Myometrial cell (primary cell): ENCODE measurements at places on chromosomes 2 and 18. TPM values are rescaled to one million over a fixed set of nuclear protein-coding genes. Genes with fewer than 3 reads are reported as not detected.

Gene TMEM87B
- total RNA-seq: 35.8 and 49.0 TPM in 2 replicates

Gene DPY30
- total RNA-seq: 122 and 129 TPM in 2 replicates

Gene ASTL
- not detected in 2 replicates for total RNA-seq

Gene GPBAR1
- total RNA-seq: 0.53 TPM in 1 of 2 replicates, not detected in the other

Gene PROM2
- total RNA-seq: under 0.01 TPM in 1 of 2 replicates, not detected in the other

Gene LYG1
- total RNA-seq: 1.1 TPM in 1 of 2 replicates, not detected in the other

Gene CERKL
- not detected in 2 replicates for total RNA-seq

Gene REG1B
- total RNA-seq: not detected in 2 replicates

Gene C2orf92
- 0.35 and 0.58 TPM in 2 replicates for total RNA-seq

Gene MORN2
- total RNA-seq: 25.7 and 29.8 TPM in 2 replicates

Gene PPP1CB
- total RNA-seq: 148 and 191 TPM in 2 replicates

Gene ASB18
- total RNA-seq: not detected in 2 replicates
